Heart left ventricle (tissue), 16 donors: ENCODE measurements at places on chromosomes 1 and 21. TPM values are rescaled to one million over a fixed set of nuclear protein-coding genes. Genes with fewer than 3 reads are reported as not detected.
A peak's percentile ranks its signal among the peaks of the same experiment; 100 is the strongest.

The SLC27A3 gene
- polyA plus RNA-seq = 29.4 TPM

The GPR25 gene
- polyA plus RNA-seq = not detected

DNA sequence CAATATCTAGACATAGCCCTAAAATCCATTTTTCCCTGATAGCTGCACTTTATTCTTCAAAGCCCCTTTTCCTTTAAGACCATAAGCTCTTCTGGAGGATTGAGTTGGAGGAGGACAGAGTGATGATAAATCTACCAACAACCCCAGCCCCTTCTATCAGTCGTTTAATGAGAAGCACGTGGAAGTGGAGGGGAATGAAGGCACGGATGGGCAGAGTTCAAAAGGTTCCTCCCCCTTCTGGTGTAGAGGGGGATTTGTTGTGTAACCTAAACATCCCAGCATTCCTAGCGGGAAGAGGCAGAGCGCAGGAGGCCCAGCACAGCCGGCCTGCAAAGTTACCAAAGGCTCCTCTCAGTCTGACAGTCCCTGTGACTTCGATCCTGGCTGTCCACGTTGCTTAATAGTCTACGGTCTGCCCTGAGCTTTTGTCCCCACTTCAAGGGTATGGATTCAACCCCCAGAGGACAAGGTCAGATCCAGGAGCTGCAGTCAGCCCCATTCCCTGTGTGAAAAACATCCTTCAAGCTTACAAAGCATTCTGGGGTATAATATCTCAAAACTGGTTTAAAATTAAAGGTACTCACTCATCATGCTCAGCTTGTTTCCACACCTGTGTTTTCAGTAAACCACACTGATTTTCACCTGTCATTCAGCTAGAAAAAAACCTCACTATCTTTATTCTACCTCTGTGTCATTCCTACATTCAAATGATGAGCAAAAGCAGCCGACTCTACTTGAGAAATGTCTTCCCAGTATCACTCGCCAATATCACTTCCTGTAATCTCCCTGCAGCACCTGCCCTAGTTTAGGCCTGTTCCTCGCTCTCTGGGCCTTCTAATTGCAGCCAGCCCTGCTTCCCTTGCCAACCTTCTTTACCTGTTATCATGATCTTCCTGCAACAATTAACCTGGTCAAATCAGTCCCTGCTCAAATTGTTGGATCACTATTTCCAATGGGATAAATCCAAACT is 117.9 kb downstream of the PLPP3 start:
- H3K27me3 ChIP-seq = no peaks in the 10 kb centered on the region
- no peak for DNase-seq
- no peaks in the 10 kb centered on the region for H3K4me1 ChIP-seq
- H3K27ac ChIP-seq = no peak overlapping the region

The HORMAD1 gene
- not detected for polyA plus RNA-seq

GRCh38 chr21:33761441-33762036 is 119.2 kb downstream of the ITSN1 start:
- H3K27ac ChIP-seq = peak overlapping the region; percentile 82
- peak overlapping the region; percentile 31 for H3K4me3 ChIP-seq
- peak; percentile 32 for DNase-seq
- peaks cover 24% of the 10 kb centered on the region for H3K4me1 ChIP-seq
- H3K27me3 ChIP-seq = no peaks in the 10 kb centered on the region
- H3K36me3 ChIP-seq = no peaks in the 10 kb centered on the region

DNA sequence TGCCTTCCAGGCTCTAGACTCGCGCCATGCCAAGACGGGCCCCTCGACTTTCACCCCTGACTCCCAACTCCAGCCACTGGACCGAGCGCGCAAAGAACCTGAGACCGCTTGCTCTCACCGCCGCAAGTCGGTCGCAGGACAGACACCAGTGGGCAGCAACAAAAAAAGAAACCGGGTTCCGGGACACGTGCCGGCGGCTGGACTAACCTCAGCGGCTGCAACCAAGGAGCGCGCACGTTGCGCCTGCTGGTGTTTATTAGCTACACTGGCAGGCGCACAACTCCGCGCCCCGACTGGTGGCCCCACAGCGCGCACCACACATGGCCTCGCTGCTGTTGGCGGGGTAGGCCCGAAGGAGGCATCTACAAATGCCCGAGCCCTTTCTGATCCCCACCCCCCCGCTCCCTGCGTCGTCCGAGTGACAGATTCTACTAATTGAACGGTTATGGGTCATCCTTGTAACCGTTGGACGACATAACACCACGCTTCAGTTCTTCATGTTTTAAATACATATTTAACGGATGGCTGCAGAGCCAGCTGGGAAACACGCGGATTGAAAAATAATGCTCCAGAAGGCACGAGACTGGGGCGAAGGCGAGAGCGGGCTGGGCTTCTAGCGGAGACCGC is 2.0 kb upstream of the OLIG2 start:
- DNase-seq = no peak
- H3K4me3 ChIP-seq = no peak overlapping the region
- H3K36me3 ChIP-seq = no peaks in the 10 kb centered on the region
- no peaks in the 10 kb centered on the region for H3K4me1 ChIP-seq
- peaks cover 100% of the 10 kb centered on the region for H3K27me3 ChIP-seq

DNA sequence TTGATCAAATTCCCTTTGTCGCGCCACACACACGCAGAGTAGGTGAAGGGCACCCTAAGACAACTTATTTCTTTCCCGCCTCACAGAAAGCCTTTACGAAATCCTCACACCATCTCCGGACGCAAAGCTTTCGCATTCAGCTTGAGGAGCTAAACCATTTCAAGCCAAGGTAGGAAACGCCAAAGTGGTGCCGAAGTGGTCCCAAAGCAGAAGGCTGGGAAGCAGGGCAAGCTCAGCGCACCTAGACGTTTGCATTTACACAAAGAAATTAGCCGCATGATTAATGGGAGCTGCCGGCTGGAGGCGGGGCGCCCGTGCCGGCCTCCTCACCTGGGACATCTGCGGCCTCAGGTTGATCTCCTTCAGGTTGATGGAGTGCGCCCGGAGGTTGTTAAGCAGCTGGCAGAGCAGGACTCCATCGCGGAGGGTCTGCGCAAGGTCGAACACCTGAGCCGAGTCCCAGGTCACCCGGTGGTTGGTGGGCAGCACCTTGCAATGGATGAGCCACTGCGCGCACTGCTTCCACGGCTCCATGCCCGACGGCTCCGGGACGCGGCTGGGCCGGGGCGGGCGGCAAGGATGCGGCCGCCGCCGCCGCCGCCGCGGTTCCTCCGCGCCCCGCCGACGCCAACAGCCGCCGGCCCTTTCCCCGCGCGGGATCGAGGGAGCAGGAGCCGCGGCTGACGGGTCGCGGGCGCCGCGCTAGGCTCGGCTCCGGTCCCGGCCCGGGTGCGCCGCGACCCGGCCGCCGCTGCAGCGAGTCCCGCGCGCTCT is 457 bp downstream of the VAV3 start:
- DNase-seq = peak; percentile 23
- H3K36me3 ChIP-seq = no peaks in the 10 kb centered on the region
- H3K27me3 ChIP-seq = no peaks in the 10 kb centered on the region

- H3K27me3 ChIP-seq = no peaks in the 10 kb centered on the region
- no peak for DNase-seq
- H3K27ac ChIP-seq = no peak overlapping the region
Observed at GRCh38 chr1:68233202-68233601, 879 bp upstream of the WLS start.

DNA sequence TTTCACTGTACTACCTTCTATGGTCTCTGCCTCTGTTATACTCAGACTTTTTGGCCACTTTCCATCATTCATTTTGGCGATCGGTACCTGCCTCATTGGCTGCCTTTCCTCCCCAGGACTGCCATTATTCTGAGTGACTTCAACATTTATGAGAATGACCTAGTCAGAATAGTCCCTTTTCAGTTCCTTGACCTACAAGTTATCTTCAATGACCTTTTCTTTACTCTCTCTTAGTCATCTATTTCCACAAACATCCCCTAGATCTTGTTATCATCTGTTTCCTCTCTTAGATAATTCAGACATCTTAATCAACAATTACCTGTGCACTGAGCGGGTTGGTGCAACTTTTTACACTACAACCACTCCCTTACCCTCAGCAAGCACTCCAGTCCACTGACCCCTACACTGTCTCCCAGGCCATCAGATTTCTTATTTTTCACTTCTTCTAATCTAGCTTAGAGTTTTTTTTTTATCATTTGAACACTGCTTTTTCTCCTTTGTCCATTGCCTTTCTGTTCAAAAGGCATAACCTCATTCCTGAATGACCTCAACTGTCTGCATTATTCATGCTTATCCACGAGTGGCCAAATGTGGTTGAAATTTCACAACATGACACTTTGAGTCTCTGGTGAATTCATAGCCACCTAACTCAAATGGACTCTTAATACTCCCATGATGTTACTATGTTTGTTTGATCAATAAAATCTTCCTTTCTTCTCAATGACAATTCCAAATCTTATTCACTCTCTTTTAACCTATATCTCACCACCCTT is 112.7 kb downstream of the HMCN1 start:
- no peaks in the 10 kb centered on the region for H3K36me3 ChIP-seq
- no peak overlapping the region for H3K4me3 ChIP-seq
- H3K27ac ChIP-seq = no peak overlapping the region
- DNase-seq = no peak
- H3K27me3 ChIP-seq = no peaks in the 10 kb centered on the region

DNA sequence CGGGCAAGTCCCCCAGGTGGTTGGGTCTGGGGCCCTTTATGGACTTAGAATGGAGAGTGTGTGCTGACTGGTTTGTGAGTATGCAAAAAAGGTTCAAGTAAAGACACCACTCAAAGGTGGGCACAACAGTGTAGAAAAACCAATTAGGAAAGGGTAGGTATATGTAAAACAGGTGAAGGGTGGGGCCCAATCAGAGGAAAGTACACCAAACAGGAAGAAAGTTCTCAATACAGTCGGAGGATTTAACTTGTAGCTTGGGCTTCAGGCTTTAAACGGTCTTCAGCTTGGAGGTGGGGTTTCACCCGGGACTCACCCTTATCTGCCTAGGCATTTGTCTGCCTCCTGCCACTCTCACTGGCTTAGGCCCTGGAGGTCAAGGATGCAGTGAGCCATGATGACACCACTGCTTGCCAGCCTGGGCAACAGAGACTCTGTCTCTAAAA is 6.8 kb upstream of the PUM1 start:
- no peaks in the 10 kb centered on the region for H3K4me1 ChIP-seq

The FAM229A gene
- polyA plus RNA-seq = 4.0 TPM

DNA sequence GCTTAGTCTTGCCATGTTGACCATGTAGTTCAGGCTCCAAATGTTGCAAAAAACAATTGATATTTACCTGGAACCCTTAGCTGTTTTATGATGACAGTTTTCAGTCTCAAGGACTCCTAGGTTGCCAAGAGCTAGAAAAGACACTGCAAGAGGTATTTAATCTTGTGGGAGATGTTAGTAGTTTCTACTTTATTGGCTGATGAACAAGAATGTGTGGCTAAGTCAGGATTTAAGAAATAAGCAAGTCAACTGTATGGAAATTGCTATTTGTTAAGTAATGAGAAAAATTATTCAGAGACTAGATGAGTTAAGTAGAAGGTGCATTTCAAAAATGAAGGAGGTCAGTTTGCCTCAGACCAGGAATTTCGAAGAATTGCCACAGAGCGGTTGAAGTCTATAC is 639.7 kb upstream of the USP24 start:
- no peaks in the 10 kb centered on the region for H3K4me1 ChIP-seq
- no peak for DNase-seq
- no peaks in the 10 kb centered on the region for H3K27me3 ChIP-seq
- no peak overlapping the region for H3K4me3 ChIP-seq
- no peaks in the 10 kb centered on the region for H3K36me3 ChIP-seq
- H3K27ac ChIP-seq = no peak overlapping the region

- no peaks in the 10 kb centered on the region for H3K36me3 ChIP-seq
- no peak overlapping the region for H3K27ac ChIP-seq
- H3K4me1 ChIP-seq = no peaks in the 10 kb centered on the region
Observed at GRCh38 chr1:228198977-228199590, 8.8 kb upstream of the OBSCN start.

The CYP4X1 gene
- 1.3 TPM for polyA plus RNA-seq

GRCh38 chr1:212595787-212596714 is 12.5 kb upstream of the ATF3 start:
- no peak overlapping the region for H3K4me3 ChIP-seq
- no peak overlapping the region for H3K27ac ChIP-seq

The SOX13 gene
- polyA plus RNA-seq = 8.2 TPM

- peaks cover 42% of the 10 kb centered on the region for H3K4me1 ChIP-seq
- peak overlapping the region; percentile 1 for H3K4me3 ChIP-seq
- no peaks in the 10 kb centered on the region for H3K27me3 ChIP-seq
- H3K27ac ChIP-seq = peak overlapping the region; percentile 82
- no peaks in the 10 kb centered on the region for H3K36me3 ChIP-seq
Observed at GRCh38 chr1:234862944-234863515, 253.1 kb upstream of the IRF2BP2 start.

The CYP4A11 gene
- polyA plus RNA-seq = not detected

The ITLN1 gene
- 0.62 TPM for polyA plus RNA-seq

DNA sequence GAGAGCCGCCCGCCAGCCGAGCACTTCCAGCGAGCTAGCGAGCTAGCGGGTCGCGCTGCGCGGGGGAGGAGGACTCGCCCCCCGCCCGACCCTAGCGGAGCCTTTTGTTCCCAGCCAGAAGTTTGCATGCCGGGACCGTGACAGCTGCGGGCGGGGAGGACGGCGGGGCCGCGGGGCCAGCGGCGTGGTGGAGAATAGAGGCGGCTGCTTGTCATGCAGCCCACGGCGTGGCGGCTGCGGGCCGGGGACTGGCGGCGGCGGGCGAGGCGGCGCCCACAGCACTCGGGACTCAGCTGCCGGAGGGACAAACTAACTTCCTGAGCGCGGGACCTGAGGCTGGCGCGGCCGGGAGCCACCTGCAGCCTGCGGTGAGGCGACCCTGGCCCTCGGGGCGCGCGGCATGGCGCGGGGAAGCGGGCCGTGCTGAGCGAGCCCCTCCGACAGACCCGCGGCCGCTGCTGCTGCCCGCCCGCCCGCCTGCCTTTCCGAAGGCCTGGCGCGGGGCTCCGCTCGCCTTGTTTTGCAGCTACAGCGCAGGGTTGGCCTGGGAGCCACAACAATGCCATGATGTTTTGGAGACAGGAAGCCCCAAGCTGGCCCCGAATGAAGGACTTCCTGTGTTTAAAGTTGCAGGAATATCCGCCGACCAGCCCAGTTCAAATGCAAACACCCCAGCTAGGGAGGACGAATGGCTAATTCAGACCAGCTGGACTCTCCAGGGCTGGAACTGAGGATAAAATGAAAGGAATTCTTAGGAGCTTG is 82.2 kb upstream of the BMP8A start:
- peak overlapping the region; percentile 64 for H3K4me3 ChIP-seq
- peaks cover 13% of the 10 kb centered on the region for H3K4me1 ChIP-seq
- DNase-seq = peak; percentile 64
- no peaks in the 10 kb centered on the region for H3K27me3 ChIP-seq

The CLDN14 gene
- not detected for polyA plus RNA-seq

DNA sequence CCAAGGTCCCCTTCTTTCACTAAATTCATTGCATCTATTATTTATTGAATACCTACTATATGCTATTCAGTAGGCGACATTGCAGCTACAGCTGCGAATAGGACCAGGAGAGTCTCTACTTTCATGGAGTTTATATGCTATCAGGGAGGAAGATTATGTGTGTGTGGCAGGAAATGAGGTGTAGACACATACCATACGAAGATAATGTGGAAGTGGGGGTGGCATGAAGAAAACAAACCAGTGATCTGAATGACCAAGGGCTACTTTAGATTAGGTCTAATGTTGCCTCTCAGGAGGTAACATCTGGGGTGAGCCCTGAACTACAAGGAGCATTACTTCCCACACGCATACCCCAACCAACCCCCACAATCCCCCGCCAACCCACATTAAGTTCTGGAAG is 1.0 kb upstream of the PPIH start:
- H3K36me3 ChIP-seq = peaks cover 24% of the 10 kb centered on the region
- DNase-seq = no peak
- peak overlapping the region; percentile 82 for H3K4me3 ChIP-seq
- H3K27ac ChIP-seq = no peak overlapping the region
- H3K4me1 ChIP-seq = peaks cover 21% of the 10 kb centered on the region
- H3K27me3 ChIP-seq = no peaks in the 10 kb centered on the region

- DNase-seq = no peak
- no peaks in the 10 kb centered on the region for H3K27me3 ChIP-seq
- H3K4me3 ChIP-seq = no peak overlapping the region
- no peak overlapping the region for H3K27ac ChIP-seq
Observed at GRCh38 chr1:224407571-224408293, 26.9 kb downstream of the WDR26 start.

The SLC25A34 gene
- polyA plus RNA-seq = 1.6 TPM
